ENCODE measurements at places on chromosomes 5 and 9. TPM values are rescaled to one million over a fixed set of nuclear protein-coding genes. Genes with fewer than 3 reads are reported as not detected.

GRCh38 chr5:73415617-73416016 lies 33.0 kb downstream of the FOXD1 start:
- no peak for DNase-seq

The CCL21 gene
- 12.4 TPM for total RNA-seq

The SLC6A18 gene
- total RNA-seq = not detected

DNA sequence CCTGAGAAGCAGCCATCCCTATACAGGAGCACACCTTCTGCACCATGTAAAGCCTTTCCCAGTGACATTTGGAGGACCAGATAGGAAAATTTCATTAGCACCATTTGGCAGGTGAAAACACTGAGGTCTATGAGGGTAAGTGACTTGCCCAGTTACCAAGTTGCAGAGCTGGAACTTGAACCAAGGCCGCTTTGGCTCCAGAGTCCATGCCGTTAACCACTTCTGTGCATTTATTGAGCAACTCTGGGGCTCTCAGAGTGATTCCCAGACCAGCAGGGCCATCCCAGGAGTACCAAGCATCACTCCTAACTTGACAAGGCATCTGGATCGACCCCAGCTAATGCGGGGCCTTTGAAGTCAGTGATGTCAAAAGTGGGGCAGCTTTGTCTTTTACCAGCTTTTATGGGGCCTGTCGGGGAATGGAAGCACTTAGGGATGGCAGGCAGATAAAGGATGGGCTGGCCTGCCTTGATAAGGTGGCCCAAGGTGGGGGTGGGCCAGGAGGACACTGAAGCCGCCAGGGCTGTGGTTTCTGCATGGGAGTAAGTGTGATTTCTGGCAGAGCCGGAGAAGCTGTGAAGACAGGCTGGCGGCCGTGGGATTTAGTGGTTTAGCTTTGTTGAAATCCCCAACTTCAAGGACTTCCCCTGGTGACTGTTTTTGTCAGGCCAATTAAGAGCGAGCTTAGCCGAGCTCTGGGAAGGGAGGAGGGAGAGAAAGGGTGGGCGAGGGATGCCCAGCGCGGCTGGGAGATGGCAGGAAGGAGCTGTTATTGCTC lies 127.3 kb downstream of the MACROH2A1 start:
- DNase-seq = no peak

- DNase-seq = no peak
Measured at GRCh38 chr5:74374656-74375055, 265.9 kb downstream of the ENC1 start.

GRCh38 chr9:71557310-71557709 lies 211.0 kb downstream of the CEMIP2 start:
- no peak for DNase-seq

- DNase-seq = no peak
Measured at GRCh38 chr5:76038212-76038611, 45.0 kb upstream of the SV2C start.

DNA sequence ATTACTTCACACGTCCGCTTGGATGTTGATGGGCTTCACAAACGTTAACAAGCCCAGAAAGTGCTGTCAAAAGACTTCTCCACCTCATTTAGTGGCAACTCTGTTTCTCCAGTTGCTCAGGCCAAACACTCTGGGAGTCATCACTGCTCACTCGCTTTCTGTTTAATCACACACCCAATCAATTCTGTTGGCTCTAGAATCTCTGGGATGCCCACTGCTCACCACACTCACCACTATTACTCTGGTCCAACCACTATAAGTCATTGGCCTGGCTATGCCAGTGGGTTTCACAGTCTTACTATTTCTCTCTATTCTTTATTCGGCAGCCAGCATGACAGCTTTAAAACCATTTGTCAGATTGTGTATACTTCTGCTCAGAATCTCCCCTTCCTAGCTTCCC lies 163.5 kb downstream of the KDM4C start:
- no peak for DNase-seq

- DNase-seq = no peak
Measured at GRCh38 chr5:179307013-179307800, 38.1 kb downstream of the ADAMTS2 start.

The MVB12B gene
- 12.7 TPM for total RNA-seq

The FRRS1L gene
- 1.8 TPM for total RNA-seq

- no peak for DNase-seq
Measured at GRCh38 chr5:155150012-155150411, 136.5 kb downstream of the KIF4B start.

GRCh38 chr5:149580808-149581191 lies 498 bp upstream of the ARHGEF37 start:
- DNase-seq = no peak

DNA sequence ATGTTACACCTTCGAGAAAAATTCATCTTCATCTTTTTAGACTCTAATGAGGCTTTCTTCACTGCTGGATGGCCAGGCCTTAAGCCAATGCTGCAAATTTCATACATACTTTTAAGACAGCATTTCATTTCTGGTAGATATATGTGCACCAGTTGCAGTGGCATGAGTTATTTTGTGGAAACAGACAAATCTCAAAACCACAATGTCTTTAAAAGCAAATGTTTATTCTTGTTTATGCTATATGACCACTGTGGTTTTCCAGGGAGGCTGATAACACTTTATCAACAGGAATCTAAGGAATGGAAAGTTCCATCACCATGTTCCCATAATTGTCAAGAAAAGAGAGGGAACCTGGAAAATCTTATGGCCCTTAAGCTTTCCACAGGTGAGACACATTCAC lies 27.7 kb downstream of the CDH9 start:
- DNase-seq = no peak

DNA sequence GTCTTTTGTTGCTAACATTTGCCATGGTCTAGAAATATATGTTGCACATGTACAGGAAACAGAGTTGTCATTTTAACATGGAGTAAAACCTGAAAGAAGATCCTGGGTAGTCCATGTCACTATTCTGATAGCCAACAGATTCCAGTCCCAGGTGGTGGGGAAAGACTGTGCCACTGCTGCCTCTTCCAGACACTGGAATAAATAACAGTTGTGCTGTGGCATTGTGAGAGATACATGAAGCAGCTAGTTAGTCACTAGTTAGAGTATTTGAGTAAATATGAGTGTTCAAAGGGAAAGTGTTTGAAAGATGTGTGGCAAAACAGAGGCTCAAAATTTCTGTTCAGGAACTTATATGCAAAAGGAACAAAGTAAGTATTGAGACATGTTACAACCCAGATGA lies 1408.3 kb downstream of the EFNA5 start:
- no peak for DNase-seq

DNA sequence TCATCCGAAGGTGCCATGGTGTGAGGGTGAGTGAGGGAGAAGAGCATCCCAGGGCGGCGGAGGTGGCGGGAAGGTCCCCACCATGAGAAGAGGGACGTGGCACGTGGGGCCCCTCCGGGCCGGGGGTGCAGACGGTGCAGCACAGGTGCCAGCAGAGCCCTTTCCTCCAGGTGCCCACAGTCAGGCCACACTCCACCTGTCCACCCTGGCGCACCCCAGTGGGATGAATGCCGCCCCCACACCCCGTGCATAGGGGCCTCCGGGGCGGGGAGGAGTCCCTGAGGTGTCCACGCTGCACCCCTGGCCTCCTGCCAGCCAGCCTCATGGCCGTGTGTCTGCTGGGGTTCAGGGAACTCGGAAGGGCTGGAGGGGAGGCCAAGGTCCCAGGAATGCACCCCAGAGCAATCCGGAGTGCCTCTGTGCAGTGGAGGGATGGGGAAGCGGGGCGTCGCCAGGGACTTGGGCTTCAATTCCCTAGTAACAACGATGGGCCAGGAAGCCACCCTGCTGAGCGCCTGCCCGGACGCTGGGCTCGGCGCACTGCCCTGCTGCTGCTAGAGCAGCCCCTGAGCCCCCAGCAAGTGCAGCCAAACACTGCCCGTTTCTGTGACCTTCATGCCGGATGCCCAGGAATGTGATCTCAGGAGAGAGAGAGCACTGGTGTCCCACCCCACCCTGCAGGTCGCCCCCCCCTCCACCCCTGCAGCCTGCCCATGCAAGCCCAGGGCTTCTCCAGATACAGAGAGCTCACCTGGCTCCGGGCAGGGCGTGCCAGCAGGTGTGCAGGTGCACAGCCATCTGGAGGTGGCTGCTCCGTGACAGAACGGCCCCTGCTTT lies 8.8 kb upstream of the NACC2 start:
- no peak for DNase-seq

DNA sequence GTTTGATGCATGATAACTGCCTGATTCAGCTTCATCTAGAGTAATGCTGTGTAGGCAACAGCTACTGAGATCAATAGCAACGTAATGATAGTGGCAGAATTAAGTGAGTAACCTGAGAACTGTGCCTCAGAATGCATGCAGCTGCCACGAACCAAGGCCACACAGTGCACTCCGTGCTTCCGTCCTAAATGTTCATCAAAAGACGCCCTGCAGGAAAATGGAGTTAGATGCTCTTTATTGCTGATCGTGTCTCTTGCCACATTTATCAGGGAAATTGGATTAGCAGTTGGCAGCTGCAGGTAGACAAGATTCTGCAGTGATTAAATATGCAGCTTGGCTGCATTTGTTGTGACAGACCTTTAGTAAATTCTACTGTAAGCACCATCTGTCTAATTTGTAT lies 107.7 kb upstream of the TLX3 start:
- no peak for DNase-seq

- DNase-seq = no peak
Measured at GRCh38 chr5:143966280-143966679, 154.3 kb downstream of the HMHB1 start.

- DNase-seq = no peak
Measured at GRCh38 chr5:22242532-22242931, 610.6 kb downstream of the CDH12 start.

The ANKS6 gene
- total RNA-seq = 4.4 TPM

DNA sequence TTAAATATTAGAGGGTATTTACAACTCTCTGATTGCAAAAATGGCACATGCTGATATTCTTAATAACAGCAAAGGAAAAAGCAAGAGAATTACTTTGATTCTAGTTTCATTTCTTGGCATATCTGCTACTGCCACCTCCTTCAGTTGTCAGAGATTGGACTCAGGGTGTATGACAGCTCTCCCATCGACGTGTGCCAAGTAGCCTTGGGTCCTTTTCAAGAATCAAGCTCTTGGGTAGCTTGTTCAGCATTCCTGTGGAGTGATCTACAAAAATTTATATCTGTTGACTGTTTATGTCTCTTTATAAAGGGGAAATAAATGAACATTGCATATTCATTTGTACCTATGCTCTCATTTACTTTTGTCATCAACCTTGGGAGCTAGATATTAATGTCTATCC lies 315.6 kb downstream of the PRR16 start:
- no peak for DNase-seq

GRCh38 chr9:100724886-100725285 lies 147.0 kb downstream of the CAVIN4 start:
- no peak for DNase-seq

- DNase-seq = no peak
Measured at GRCh38 chr5:145834554-145834916, 607 bp downstream of the PRELID2 start.

All from Right ventricle myocardium inferior (tissue), 1 donor.